H1 (cell line): ENCODE measurements at places on chromosomes 3 and 15.

DNA sequence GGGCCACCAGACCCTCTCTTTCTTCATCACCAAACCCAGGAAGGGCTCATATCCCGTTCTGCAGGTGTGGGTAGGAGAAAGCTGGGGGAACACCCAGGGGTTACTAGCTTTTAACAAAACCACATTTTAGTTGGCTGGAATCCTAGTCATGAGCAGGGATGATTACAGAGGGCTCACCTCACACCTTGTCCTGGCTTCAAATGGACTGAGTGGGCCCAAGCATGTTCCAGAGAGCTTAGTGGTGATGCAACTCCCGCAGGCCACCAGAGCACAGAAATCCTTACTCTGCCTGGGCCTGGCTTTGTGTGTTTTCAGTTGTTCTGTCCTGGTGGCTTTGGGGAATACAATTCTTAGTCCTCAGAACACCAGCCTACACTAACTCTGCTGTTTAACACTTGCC, 56.8 kb upstream of the RYK start:
- no peak for DNase-seq
- H3K4me3 ChIP-seq: no peak overlapping the region
- no peaks in the 10 kb centered on the region for H3K36me3 ChIP-seq
- peaks cover 10% of the 10 kb centered on the region for H3K27me3 ChIP-seq
- H3K4me1 ChIP-seq: peaks cover 4% of the 10 kb centered on the region
- no peak overlapping the region for H3K27ac ChIP-seq

- H3K4me3 ChIP-seq: no peak overlapping the region
- no peaks in the 10 kb centered on the region for H3K36me3 ChIP-seq
- DNase-seq: no peak
- H3K27me3 ChIP-seq: no peaks in the 10 kb centered on the region
Measured at GRCh38 chr3:99542767-99543518, 95.5 kb upstream of the COL8A1 start.

- H3K4me1 ChIP-seq: no peaks in the 10 kb centered on the region
- DNase-seq: no peak
- no peak overlapping the region for H3K27ac ChIP-seq
- H3K36me3 ChIP-seq: no peaks in the 10 kb centered on the region
- H3K27me3 ChIP-seq: no peaks in the 10 kb centered on the region
Measured at GRCh38 chr3:169562988-169563774, 100.3 kb downstream of the MECOM start.

GRCh38 chr3:57226176-57226575, 1.4 kb upstream of the APPL1 start:
- H3K4me1 ChIP-seq: peaks cover 3% of the 10 kb centered on the region; the same call in 1 of the 2 replicates
- H3K4me3 ChIP-seq: no peak overlapping the region
- no peak for DNase-seq
- no peak overlapping the region for H3K27ac ChIP-seq
- H3K36me3 ChIP-seq: no peaks in the 10 kb centered on the region

DNA sequence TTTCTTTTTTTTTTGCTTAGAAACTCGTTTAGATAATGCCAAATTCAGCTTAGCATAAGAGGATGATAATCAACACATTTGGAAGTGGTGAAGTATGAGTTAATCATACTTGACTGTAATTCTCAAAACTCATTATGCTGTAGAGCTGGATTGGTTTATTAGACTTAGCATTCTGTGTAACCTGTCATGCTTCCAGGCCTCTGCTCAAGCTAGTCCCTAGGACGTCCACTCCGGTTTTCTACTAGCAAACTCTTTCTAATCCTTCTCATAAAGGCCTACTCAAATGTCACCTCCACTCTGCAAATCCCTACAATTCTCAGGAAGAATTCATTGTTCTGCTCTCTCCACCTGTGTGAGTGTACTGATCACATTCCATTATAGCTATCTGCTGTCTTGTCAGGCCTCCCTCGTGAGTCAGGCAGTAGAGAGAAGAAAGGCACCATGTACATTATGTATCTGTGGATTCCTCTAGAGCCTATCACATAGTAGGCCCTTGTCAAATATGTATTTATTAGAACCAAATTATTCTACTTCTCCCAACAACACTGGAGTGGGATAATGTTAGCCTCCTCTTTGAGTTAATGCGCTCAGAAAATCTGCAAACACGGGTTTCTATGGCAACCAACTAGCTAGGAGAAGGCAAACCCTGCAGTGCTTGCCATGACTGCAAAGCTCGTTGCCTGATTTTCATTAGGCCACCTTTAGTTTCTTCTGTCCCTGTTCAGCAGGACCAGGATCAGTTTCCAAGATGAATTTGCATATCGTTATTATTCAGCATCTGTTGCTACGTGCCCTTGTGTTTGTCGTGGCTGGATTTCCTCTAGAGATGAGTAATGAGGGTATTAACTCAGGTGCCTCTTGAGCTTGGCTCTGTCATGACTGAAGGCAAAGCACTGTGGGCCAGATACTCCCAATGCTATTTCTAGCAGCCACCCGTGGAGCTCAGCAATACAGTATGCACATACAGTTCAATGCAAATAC, 30.7 kb downstream of the ATP13A5 start:
- H3K27ac ChIP-seq: 0 out of 2 replicates have a peak overlapping the region, but pooled peaks have one; percentile 34
- no peak for DNase-seq
- no peaks in the 10 kb centered on the region for H3K36me3 ChIP-seq
- no peaks in the 10 kb centered on the region for H3K27me3 ChIP-seq
- H3K4me3 ChIP-seq: no peak overlapping the region

- DNase-seq: peak; percentile 48
- H3K27ac ChIP-seq: no peak overlapping the region
- no peaks in the 10 kb centered on the region for H3K4me1 ChIP-seq
- no peaks in the 10 kb centered on the region for H3K27me3 ChIP-seq
- no peaks in the 10 kb centered on the region for H3K36me3 ChIP-seq
- H3K4me3 ChIP-seq: no peak overlapping the region
Measured at GRCh38 chr15:61702224-61703020, 357.8 kb downstream of the VPS13C start.

- no peak overlapping the region for H3K4me3 ChIP-seq
- DNase-seq: no peak
- H3K4me1 ChIP-seq: no peaks in the 10 kb centered on the region
- no peak overlapping the region for H3K27ac ChIP-seq
Measured at GRCh38 chr3:72862314-72863090, 14.3 kb upstream of the SHQ1 start.

GRCh38 chr3:149042789-149043386, 43.4 kb downstream of the HLTF start:
- no peak overlapping the region for H3K4me3 ChIP-seq
- DNase-seq: no peak
- no peak overlapping the region for H3K27ac ChIP-seq
- H3K27me3 ChIP-seq: no peaks in the 10 kb centered on the region

DNA sequence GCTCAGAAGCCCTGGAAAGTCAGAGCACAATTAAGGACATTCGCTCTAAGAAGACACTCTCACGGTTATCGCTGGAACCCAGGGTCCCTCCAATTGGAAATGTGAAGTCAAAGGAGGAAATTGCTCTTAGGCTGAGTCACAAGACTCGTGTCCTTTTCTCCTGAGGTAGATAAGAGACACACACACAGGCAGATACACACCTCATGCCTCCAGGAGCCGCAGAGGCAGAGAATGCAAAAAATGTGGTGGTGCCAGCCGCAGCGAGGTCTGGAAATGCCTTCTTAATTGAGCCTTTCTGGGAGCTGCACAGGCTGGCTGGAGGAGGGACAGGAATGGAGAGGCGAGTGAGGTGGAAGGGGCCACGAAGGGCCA, 189.3 kb downstream of the OPA1 start:
- H3K4me3 ChIP-seq: no peak overlapping the region
- peaks cover 17% of the 10 kb centered on the region for H3K27me3 ChIP-seq
- DNase-seq: no peak
- H3K4me1 ChIP-seq: peaks cover 4% of the 10 kb centered on the region
- H3K27ac ChIP-seq: no peak overlapping the region
- no peaks in the 10 kb centered on the region for H3K36me3 ChIP-seq

GRCh38 chr3:72085036-72085435, 300.1 kb upstream of the PROK2 start:
- H3K27me3 ChIP-seq: no peaks in the 10 kb centered on the region
- H3K4me1 ChIP-seq: no peaks in the 10 kb centered on the region
- no peaks in the 10 kb centered on the region for H3K36me3 ChIP-seq
- DNase-seq: no peak
- no peak overlapping the region for H3K4me3 ChIP-seq
- no peak overlapping the region for H3K27ac ChIP-seq
